ENCODE measurements at places on chromosomes 16 and 17.

DNA sequence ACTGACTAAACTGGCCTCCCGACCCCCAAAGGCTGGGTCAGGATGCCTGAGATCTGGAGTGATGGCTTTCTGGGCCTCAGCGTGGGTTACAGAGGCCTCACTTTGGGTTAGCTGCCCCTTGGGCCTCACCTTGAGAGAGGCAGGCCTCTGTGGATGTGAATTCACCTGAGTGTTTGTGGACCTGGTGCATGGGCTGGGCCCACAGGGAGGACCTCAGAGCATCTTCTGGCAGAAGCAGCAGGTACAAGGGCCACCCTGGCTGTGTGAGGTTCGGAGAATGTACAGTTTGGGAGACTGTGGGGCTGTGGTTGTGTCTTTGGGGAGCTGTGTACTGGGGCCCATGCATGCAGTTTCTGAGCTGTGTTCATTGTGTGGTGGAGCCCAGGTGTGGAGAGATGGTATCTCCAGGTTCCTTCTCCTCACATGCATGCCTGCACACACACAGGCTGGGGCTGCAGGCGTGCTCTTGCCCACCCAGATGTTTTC, 18.3 kb downstream of the RARA start:
- no peak for DNase-seq

GRCh38 chr16:11666103-11667055, 1.9 kb upstream of the SNN start:
- no peak for DNase-seq

DNA sequence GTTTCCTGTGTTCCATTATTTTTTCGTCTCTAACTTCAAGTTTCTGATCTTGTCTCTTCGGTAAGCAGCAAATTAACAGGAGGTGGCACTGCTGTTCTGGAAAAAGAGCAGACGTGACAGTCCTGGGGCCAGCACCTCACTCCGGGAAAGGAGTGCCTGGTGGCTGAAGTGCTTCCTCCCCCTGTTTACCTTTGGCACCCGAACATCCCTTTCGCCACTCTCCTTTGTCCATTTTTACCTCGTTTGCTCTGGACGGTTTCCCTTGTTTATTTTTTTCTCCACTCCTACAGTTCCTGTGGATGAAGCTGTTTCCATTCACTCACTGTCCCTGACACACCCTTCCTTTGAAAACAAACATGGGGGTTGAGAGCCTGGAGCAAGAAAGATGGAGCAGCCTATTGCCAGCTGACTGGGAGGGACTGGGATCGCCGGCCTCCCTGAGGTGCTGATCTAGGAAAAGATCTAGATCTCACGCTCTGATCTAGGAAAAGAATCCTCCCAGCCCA, 12.6 kb downstream of the SAP30BP start:
- no peak for DNase-seq

- DNase-seq = no peak
Observed at GRCh38 chr16:66081775-66082366, 284.6 kb upstream of the CDH5 start.

GRCh38 chr16:78920621-78921020, 679.9 kb downstream of the MAF start:
- DNase-seq = no peak

DNA sequence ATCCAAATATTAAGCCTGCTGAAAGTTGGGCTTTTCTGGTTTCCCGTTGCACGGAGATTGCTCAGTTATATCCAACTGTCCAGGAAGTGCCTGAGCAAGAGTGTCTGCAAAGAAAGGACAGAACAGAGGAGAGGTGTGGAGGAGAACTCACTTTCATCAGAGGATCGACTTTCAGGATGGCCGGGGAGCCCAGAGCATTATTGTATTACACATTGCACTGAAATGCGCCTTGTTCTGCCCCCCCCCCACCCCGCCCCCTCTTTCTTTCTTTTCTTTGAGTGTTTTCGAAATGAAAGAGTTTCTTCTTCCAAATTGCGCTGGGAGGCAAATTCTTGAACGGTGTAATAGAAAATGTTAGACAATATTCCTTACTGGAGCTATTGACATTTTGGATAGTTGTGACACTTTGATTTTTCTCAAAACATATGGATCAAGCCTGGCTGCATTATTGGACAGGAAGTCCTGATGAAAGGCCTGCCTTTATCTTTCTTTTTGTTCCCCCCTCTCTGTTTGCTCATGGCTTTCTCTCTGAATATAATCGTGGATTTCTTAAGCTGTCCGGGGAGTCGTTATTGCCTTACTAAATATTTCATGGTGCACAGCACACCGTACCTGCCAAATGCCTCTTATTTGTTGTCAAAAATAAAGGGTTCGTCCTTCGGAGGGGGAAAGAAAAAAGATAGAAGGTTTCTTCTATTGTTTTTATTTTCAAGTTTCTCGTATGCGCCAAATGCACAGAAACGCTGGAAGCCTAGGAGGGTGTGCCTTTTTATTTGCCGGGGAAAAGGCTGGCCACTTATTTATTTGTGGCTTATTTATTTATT, 110.8 kb downstream of the IRX3 start:
- no peak for DNase-seq

DNA sequence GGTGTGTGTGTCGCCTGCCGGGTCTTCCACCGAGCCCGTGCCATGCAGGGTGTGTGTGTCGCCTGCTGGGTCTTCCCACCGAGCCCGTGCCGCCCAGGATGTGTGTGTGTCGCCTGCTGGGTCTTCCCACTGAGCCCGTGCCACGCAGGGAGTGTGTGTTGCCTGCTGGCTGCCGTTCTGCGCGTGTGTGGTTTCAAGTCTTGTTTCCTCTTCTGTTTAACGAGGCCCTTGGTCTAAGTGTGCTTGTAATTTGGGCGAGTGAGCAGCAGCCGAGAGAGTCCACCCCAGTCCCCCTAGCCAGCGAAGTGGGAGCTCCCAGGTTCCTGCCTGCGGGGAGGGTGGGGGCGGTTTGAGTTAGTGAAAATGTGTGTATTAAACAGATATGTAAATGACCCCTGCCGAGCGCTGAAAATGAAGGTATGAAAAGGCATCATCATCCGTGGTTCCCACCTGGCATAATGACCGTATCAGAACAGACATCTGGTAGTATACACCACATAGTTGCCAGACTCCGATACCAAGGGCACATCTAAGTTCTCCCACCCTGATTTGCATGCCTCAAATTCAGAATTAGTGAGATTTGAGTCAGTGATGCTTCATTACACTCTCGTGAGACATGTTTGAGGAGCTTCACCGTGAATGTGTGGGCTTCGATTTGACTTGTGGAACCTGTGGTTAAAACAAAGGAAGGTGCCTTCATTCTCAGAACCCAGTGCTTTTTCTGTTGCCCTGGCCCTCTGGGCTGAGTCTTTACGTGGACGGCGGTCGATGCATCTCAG, 114.5 kb upstream of the CHMP6 start:
- DNase-seq = no peak

DNA sequence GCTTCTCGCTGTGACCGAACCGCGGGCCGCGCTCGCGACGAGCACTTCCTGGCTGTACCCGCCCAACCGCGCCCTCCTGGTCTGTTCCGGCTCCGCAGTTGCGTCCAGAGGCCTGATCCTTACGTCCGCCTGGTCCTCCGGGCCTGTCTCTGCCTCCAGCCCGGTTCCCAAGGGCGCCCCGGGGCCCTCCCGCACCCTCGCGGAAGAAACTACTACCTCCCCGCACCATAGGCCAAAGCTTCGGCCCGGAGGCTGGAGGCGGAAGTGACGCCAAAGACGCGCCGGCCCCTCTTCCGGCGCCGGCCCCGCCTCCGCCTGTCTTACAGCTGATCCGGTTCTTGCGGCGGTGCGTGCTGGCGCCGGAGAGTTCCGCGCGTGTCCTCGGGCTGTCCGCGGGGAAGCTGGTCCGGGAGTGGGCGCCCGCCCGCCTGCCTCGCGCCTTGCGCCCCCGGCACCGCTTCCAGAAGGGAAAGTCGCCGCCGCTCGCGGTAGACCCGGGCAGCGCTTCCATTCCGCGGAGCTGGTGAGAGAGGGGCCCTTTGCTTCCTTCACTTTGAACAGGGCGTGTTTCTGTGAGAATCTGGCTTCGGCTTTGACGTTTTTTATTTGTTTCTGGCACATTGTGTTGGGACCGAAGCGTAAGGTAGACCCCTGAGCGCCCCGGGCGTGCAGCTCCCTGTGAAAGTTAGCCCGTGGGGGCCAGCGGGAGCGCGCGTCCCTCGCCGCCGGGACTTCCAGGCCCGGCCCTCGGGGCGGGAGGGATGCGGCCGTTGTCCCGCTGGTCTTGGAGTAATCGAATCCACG, at the start of gene ZNF778:
ZNF778 (plus strand) TSS at position 316 of the 804 bp plus-strand sequence. CDS start 3,425 bp downstream, outside the sequence.
- peak; percentile 90 for DNase-seq

DNA sequence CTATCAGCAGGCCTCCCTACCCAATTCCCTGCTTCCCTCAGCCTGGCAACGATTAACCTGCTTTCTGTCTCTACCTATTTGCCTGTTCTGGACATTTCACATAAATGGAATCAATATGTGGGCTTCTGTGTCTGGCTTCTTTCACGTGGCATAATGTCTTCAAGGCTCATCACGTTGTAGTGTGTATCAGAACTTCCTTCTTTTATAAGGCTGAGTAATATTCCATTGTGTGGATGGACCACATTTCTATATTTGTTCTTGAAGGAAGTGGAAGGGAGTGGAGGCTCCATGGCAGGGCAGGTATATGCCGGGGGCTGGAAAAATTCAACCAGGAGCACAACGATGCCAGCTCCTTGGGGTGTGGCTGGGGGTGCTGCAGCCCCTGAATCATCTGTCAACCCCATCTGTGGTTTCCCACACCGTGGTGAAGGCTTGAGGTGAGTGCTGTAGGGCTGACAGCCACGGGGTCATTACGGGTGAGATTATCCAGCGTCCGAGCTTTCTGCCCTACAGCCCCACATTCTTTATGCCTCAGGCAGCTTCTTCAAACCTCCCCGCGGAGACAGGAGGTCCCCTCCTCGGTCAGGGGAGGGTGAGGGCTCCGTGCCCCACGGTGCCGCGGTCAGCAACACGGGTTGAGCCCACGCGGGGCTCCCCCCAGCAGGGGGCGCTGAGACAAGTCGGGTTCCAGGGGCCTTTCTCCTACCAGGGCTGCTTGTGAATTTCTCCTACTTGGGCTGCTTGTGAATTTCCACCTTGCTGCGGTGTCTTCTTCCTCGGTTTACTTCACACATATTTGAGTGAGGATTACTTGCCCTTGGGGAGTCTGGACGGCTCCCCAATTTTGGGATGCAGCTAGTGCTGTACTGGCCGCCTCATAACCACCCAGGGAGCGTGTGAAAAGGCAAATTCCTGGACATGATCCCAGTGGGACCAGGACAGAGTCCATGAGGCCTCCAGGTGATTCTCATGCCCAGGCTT, 18.3 kb upstream of the WFIKKN2 start:
- DNase-seq = no peak

DNA sequence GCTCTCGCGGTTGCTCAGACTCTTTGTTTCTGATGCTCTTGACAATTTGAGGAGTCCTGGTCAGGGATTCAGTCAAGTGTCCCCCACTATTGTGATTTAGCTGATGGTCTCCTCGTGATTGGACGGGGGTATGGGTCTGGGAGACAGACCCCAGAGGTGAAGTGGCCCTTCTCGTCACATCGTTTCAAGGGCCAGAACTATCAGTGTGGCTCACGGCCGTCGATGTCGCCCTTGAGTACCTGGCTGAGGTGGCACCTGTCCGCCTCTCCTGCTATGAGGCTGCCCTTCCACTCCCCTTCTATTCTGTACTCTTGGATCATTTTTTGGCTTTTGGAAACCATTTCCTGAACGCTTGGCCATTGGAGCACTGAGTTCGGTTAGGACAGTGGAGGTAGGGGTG, 7.4 kb upstream of the MEAK7 start:
- no peak for DNase-seq

DNA sequence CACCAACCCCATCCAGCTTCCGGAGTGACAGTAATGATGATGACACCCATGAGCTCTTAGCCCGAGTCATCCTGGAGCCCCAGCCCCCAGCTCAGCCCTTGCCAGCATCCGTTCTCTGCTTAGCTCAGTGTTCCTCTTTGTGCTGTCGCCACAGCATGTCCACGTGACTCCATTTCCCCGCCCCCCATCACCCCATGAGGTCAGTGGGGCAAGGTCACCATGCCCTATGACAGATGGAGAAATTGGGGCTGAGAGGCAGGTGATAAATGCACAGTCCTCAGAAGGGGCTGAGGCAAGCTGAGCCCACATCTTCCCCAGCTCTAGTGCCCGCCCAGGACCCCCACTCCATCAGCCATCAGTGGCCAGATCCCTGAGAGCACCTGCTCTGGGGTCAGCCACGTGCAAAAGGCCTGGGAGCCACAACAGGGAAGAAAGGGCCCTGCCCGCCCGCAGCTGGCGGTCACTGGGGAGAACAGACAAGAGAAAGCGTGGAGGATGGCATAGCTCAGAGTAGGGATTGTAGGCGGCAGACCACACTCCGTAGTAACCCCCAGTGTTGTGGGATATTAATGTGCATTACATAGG, 17.1 kb downstream of the ITGB4 start:
- DNase-seq = no peak

DNA sequence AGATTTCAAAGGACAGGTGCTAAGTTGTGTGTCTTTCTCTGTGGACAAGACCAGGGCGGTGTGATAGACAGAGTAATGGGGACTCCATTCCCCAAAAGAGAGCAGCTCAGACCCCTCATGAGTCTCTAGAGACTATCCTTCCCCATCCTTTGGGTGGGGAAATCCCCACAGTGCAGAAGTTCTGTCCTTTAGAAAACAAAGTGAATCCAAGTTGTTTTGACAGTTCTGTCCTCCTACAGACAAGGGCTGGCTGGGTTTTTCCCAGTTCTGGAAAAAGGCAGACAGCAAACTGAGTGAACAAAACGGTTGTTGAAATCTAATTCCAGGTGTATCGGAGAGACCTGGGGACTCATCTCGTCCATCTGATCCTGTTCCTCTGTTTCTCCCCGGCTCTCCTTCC, 11.0 kb upstream of the HAS3 start:
- DNase-seq = no peak

DNA sequence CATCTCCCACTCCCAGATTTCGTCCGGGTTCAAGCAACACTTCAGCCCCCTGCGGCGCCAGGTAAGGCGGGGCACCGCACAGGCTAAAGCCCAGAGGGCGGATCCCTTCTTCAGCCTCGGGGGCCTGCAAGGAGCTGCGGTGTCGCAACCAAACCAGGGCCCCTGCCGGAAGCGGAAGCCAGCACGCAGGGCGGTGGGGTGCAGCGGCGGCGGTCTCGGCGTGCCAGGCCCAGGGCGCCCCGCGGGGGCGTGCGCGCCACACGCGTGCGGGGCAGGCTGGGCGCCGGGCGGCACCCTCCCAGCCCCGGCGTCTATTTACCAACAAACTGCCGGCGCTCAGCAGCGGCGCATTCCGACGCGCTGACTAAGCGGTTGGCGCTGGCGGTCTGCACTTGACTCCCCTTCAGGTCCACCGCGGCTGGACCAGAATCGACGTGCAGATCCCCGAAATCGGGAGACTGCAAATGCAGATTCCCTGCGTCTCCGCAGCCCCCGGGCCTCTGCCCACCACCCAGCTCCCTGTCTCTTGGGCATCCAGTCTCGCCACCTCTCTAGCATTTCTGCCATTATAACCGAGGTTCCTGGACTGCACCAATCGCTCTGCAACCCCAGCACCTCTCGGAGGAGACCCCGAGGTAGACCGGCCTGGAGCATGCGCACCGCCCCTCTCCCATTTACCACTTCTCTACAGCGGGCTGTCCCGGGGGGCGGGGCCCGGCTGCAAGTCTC, 421 bp upstream of the DLX4 start:
- DNase-seq = peak; percentile 58

GRCh38 chr17:4525691-4526397, 27.2 kb downstream of the SPNS2 start:
- no peak for DNase-seq
